Testis (tissue), 5 donors: ENCODE measurements at places on chromosomes 5 and 9. TPM values are rescaled to one million over a fixed set of nuclear protein-coding genes. Genes with fewer than 3 reads are reported as not detected.

The PRPF4 gene
- 27.3 TPM for polyA plus RNA-seq

The PCDHAC2 gene
- polyA plus RNA-seq: 9.4 TPM

The GADD45G gene
- polyA plus RNA-seq: 29.1 TPM

The NMRK1 gene
- polyA plus RNA-seq: 21.3 TPM

The COL15A1 gene
- 49.4 TPM for polyA plus RNA-seq

The PCDHGA3 gene
- 4.4 TPM for polyA plus RNA-seq

The TUSC1 gene
- polyA plus RNA-seq: 31.8 TPM

The CNTFR gene
- 11.8 TPM for polyA plus RNA-seq

The C9orf153 gene
- 24.4 TPM for polyA plus RNA-seq

The MLANA gene
- not detected for polyA plus RNA-seq

The SH3PXD2B gene
- 20.2 TPM for polyA plus RNA-seq

The FOXD1 gene
- polyA plus RNA-seq: 9.1 TPM

The SH3RF2 gene
- polyA plus RNA-seq: 416 TPM

The NUDT12 gene
- polyA plus RNA-seq: 6.3 TPM

The FOXD4L3 gene
- polyA plus RNA-seq: 0.18 TPM

The SOX30 gene
- 197 TPM for polyA plus RNA-seq

The ARSI gene
- polyA plus RNA-seq: 0.92 TPM

The PRKAA1 gene
- 144 TPM for polyA plus RNA-seq
